Panc1 (cell line): ENCODE measurements at places on chromosomes 4 and X.

DNA sequence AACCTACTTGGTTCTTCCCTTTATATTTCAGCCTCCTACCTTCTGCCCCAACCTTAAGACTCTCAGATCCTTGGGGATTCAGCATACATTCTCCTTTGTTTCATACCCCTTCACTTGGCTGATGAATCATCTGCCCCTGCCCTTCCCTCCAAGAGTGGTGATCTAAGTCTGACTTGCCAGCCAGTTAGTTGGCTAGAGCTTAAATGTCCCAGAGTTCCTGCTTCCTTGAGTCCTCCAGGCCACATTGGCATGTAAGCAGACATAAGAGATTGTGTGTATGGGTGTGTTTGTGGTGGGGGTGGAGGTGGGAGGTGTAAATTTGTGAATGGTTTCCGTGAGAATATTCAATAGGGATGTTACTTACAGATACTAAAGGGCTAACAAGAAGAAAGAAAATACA lies 3.7 kb upstream of the TEX13D start:
- no peak for DNase-seq

- DNase-seq, result no peak
These were observed 127.9 kb upstream of the DMD start for GRCh38 chrX:33339219-33339618.

DNA sequence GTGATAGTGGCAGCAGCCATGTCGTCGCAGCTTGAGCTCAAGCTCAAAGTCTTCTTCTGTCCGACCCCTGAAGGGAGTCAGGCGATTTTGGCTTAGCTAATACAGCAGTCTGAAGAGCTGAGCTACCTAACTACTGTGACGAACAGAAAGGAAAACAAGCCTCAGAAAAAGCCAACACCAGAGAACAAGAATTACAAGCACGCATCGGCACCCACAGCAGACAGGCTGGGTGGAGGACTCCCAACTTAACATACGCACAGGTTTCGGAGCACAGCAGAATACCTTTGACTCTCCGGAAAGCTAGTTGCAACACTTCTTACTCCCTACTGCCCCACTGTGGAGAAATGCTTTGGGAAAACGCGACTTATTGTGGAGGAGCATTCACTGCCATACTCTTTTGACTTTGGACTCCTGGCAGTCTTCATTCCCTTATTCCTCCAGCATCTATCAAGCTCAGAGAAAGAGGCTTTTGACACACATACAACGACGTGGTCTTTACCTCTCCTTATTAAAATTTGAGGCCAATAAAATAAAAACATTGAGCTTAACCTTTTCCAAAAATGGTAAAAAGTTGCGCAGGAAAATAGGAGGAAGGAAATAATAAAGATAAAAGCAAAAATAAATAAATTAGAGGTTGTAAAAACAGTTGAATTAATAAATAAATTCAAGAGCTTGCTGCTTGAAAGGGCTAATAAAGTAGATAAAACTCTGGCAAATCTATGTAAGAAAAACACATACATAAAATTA lies 41.3 kb upstream of the GPC3 start:
- DNase-seq, result peak; percentile 13

DNA sequence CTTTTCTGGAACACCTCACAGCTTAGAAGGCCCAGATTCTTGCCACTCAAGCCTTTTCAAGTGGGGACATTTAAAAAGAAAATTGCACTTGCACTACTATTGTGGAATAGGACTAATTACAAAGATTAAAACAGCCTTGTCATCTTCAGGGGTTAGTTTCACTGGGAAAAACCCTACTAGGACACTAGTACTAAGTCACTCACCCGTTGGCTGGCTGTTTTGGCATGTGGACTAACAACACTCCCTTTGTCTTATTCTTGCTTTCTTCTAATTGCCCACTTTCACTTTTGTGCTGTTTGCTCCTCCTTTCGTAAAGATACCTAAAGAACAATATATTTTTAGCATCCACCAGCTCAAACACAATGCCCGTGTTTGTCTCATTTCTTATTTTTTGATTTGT lies 200.9 kb upstream of the MID1 start:
- no peak for DNase-seq

- no peak for DNase-seq
These were observed 4.3 kb downstream of the GABRQ start for GRCh38 chrX:152641996-152642395.

GRCh38 chr4:73452953-73453700 lies 17.1 kb downstream of the AFP start:
- DNase-seq, result no peak

DNA sequence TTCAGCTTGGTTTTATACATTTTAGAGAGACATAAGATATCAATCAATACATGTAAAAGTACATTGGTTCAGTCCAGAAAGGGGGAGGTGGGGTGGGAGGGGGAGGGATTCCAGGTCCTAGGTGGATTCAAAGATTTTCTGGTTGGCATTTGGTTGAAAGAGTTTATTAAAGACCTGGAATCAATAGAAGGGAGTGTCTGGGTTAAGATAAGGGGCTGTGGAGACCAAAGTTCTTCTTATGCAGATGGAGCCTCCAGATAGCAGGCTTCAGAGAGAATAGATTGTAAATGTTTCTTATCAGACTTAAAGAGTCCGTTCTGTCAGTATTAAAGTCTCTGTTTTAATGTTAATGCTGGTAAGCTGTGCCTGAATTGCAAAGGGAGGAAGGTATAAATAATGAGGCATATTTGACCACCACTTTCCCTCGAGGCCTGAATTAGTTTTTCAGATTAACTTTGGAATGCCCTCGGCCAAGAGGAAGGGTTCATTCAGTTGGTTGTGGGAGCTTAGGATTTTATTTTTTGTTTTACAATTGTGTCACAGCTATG lies 169.9 kb downstream of the AASDH start:
- DNase-seq, result no peak

- DNase-seq, result no peak
These were observed 139.2 kb downstream of the TMEM164 start for GRCh38 chrX:110142096-110142495.

DNA sequence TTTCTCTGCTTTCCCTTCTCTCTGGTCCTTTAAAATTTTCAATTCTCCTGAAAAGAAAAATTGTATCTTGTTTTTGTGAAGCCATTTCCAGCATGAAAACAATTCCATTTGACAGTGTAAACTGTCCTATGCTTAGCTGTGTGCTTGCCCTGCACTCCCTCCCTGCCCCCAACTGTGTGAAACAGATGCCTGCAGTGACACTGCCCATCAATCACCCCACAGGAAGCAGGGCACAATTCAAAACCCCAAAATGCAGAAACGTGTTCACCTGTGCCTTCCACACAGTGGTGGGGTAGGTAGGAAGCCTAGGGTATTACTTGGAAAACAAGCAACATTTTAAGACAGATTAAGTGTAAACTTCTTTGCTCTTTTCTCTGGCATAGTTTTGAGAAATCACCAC lies 6.2 kb upstream of the FHDC1 start:
- no peak for DNase-seq

- DNase-seq, result no peak
These were observed 1.3 kb upstream of the CXorf65 start for GRCh38 chrX:71107762-71108360.

DNA sequence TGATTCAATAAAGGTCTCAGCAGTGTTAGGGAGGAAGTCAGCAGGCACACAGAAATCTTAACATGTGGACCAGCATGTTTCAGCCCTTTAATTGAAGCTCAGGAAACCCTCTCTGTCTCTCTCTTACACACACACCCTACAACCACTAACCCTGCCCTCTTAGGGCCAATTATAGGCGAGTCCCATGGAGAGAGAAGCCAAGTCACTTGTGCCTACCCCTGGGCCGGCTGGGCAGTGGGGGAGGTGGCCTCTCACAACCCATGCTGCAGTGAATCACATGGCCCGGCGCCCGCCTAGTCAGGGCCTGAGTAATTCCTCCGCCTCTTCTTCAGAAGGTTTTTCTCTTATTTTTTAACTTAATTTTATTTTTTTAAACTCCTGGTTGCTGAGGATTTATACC lies 3.7 kb downstream of the FGD1 start:
- no peak for DNase-seq

DNA sequence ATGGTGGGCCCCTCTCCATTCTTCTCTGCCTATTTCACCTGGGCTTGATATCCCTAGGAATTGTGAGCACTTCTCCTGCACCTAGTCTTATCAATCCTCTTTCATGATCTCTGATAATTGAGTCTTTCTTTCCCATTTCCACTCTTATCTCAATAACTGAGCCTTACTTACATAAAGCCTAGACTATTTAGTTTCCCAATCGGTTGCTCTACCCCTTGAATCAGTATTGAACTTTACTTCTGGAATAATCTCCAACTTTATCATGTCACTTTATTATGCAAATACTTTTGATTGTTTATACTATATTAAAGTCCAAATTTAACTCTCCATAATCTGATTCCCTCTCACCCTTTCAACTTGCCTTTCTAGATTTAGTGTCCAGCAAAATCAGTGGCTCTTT lies 222.7 kb downstream of the SPRY1 start:
- no peak for DNase-seq

DNA sequence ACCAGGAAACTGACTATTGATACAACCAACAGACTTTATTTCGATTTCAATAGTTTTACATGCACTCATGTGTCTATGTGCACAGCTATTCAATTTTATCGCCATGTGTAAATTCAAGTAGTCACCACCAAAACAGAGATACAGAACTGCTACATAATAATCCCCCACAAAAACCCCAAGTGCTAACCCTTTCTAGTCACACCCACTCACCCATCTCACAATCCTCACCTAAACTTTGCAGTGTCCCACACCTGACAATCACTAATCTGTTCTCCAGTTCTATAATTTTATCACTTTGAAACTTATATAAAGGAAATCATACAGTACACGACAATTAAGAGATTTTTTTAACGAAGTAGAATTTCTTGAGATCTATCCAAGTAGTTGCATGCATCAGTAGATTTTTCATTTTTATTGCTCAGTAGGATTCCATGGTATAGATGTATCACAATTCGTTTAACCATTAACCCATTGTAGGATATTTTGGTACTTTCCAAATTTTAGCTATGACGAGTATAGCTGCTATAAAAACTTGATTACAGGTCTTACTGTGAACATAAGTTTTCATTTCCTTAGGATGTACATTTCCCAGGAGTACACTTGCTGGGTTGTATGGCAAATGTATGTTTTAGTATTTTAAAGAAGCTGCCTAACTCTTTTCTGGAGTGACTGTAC lies 85.9 kb downstream of the CASK start:
- DNase-seq, result no peak

GRCh38 chrX:140317462-140317861 lies 187.4 kb downstream of the SOX3 start:
- no peak for DNase-seq

GRCh38 chr4:179116011-179116410 lies 1673.8 kb upstream of the AGA start:
- DNase-seq, result no peak

DNA sequence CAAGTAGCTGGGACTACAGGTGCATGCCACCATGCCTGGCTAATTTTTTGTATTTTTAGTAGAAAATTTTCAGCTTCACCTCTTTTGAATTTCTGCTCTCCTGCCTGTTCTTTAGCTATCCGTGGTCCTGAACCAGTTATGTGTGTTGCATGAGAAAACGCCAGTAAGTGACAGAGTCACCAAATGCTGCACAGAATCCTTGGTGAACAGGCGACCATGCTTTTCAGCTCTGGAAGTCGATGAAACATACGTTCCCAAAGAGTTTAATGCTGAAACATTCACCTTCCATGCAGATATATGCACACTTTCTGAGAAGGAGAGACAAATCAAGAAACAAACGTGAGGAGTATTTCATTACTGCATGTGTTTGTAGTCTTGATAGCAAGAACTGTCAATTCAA lies 13.9 kb downstream of the ALB start:
- DNase-seq, result no peak

GRCh38 chrX:134600714-134601113 lies 57.6 kb downstream of the PLAC1 start:
- no peak for DNase-seq

DNA sequence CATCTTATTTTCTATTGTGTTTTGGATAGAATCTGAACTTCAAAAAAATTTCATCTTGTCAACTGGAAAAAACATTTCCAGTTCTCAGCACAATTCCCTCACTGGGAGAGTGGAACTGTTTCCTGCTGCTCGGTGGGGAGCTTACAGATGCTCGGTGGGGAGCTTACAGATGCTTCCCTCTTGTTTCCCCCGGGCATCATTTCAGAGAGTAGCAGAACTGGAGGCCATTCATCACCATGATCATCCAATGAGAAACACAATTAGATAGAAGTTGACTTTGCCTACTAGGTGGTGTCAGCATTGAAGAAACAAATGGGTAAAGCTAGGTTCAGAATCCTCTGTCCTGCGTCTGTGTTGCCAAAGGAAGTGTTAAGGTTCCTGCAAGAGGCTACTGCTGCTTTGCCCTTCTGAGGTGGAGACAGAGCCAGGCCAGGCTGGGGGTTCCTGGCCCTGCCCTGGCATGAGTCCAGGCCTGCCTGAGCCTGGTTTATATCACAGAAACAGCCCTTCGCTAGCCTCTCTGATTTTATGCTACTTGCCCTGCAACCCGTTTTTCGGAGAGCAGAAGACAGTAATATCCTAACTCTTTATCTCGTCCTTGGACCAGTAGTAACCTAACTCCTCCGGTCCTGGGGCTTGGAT lies 70.6 kb downstream of the TAPT1 start:
- DNase-seq, result no peak

- DNase-seq, result no peak
These were observed 35.7 kb upstream of the FMR1 start for GRCh38 chrX:147875866-147876596.

- no peak for DNase-seq
These were observed 47.3 kb upstream of the NSG1 start for GRCh38 chr4:4339504-4340085.

DNA sequence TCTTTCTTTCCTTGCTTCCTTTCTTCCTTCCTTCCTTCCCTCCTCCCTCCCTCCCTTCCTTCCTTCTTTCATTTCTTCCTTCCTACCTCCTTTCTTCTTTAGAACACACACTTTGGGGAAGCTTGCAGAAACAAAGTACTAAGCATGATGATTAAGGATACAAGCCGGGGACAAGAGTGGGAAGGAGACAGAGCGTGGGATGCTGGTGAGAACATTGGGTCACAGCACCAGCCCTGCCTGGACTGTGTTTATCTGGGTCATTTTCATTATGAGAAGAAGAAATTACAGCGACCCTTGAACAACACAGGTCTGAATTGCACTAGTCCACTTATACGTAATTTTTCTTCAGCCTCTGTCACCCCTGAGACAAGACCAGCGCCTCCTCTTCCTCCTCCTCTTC lies 169.3 kb upstream of the TBL1X start:
- no peak for DNase-seq

- DNase-seq, result no peak
These were observed 1875.0 kb upstream of the PCDH7 start for GRCh38 chr4:28845158-28845557.

DNA sequence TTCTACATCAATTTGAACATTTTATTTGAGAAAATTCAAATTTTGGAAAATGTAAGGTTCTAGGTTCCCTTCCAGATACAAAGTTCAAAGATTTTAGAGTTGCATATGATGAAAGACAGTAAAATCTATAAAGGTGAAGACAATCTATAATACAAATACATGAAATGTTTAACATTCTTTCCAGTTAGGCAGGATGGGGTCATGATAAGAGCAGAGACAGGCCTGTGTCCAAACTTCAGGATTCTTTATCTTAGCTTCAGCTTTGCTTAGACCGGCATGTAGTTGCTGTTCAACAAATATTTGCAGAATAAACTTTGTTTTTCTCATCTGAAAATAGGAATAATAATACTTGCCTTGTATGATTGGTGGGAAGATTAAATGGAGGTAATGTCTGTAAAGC lies 4.5 kb upstream of the RPS6KA3 start:
- no peak for DNase-seq

GRCh38 chrX:39000802-39001201 lies 199.5 kb downstream of the MID1IP1 start:
- DNase-seq, result no peak

GRCh38 chrX:100407147-100407783 lies 2.8 kb downstream of the PCDH19 start:
- DNase-seq, result no peak

GRCh38 chr4:114108869-114109268 lies 129.4 kb upstream of the ARSJ start:
- no peak for DNase-seq
